ENCODE measurements at places on chromosomes 13 and 19.

DNA sequence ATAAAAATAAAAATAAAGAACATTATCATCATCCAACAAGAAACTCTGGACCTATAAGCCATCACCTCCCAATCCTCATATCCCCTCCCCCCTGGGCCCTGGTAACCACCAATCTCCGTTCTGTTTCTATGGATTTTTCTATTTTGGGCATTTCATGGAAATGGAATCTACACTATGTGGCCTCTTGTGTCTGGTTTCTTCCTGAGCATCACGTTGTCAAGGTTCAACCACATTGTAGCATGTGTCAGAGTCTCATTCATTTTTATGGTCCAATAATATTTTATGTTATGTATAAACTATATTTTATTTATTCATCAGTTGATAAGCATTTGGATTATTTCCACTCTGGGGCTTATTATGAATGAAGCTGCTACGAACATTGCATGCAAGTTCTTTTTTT lies 26.9 kb downstream of the SULT2B1 start:
- no peak for DNase-seq

GRCh38 chr13:91574766-91575165 lies 176.3 kb downstream of the GPC5 start:
- no peak for DNase-seq

DNA sequence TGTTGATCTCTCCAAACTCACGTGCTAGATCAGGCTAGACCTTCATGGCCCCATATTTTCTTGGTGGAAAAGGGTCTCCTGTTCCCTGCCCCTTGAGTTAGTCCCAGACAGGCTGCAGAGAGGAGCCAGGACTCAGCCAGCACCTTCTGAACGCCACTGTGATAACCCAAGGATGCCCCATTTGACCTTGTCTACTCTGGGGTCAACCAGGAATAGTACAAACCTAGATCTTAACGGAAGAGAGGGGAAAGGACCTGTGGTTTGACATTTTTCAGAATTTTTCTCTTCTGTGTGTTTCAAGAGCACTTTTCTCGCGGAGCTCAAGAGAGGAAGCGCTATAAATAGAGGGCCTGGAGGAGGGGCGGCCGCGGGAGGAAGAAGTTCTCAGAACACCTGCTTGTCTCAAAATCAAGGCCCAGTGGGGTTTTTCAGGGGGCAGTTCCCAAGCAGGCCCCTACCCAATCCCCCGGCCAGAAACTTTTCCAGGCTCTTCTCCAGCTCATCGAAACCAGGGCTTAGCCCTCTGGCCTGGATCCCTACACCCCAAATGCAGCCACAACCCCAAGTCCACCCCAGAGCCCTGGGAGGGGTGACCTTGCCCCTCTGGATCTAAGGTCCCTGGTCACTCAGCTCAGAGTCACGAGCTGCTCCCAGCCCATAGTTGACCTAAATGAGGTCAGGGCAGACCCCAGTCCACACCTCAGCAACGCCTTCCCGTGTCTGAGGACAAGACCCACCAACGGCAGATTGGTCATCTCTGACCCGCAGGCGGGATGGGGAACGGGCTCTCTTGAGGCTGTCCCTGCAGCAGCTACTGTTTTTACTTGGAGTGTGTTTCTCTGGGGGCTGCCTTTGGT lies 75.6 kb upstream of the TM9SF2 start:
- no peak for DNase-seq

DNA sequence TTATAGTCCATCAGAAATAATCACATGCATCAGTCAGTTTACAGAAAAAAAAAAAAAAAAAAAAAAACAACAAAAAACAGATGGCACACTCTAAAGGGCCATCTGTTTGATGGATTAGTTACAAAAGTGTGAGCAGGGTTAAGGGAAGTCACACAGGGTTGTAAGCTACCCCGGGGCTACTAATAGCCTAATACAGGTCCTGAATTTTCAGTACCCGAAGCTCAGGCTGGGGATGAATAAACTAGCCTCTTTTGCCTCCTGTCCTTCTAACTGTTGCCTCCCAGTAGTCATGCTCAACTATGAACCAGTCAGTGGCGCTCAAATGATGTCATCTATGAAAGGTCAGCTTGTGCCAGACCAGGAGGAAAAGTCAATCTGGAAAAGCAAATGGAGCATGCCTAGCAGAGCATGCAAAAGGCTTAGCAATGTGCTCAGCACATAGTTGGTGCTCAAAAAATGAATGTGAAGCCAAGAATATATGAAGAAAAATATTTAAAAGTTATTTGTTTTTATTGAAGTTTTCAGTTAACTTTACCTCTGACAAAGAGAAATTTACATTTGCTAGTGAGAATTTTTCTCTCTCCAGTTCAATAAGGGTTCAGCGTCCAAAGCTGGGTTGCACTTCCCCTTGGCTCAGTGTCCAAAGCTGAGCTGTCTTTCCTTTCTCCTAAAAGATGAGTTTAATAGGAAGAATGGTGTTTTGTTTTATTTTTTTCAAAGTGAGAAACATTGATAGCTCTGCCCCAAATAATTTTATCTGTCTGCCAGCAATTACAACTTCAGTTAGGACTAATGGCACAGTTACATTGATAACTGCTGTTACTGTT lies 30.8 kb upstream of the LRCH1 start:
- DNase-seq, result no peak

- DNase-seq, result no peak
These were observed 4.3 kb upstream of the CEACAM19 start for GRCh38 chr19:44666852-44667556.

DNA sequence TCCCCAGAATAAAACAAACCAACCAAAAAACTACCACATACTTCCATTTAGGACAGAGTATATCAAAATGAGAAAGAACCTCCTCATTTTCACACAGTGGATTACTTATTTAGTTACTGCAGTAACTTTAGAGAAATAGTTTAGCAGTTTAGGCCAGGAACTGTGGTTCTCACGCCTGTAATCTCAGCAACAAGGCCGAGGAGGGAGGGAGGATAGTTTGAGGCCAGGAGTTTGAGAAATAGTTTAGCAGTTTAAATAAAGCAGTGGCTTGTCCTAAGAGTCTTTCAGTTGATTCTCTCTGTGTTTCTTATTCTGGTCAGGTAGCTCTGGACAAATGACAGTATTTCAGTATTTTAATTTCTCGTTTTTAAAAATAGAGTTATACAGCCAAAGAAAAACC lies 9.4 kb downstream of the HMGB1 start:
- no peak for DNase-seq

DNA sequence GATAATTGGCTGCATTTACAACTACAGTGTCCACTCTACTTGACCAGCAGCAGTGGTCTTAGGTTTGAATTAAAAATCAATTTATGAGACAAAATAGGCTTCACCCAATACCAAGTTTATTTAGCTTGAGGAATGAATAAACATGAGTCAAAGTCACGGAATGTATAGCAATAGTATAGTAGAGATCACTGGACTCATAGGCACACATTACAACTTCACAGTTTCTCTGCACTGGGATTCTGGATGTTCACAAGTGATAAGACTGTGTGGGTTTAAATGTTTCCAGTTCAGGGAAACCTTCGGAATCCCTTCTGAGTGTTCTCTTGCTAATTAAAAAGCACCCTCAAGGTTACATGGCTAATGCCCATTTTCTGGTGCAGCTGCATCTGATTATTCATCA lies 1064.9 kb downstream of the SLITRK5 start:
- DNase-seq, result no peak
